SJSA1 (cell line): ENCODE measurements at places on chromosomes 1 and 21. TPM values are rescaled to one million over a fixed set of nuclear protein-coding genes. Genes with fewer than 3 reads are reported as not detected.

The FAM89A gene
- total RNA-seq = 36.7 and 39.5 TPM in 2 replicates

DNA sequence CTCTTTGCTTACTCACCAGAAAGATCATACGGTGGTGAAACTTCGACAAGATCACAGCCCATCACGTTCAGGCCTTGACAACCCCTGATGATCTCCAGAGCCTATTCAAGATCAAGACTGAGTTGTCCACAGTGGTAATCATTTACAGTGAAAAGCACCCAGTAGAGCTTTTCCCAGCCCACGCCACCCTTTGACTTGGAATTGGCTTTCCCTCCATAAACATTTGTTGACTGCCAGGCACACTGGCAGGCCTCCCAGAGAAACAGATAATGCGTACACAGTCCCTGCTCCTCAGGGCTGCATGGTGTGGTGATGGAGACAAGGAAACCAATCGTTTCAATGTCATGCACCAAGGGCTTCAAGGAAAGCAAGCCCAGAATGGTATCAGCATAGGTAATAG lies 10.1 kb downstream of the AGMAT start:
- no peak for DNase-seq

DNA sequence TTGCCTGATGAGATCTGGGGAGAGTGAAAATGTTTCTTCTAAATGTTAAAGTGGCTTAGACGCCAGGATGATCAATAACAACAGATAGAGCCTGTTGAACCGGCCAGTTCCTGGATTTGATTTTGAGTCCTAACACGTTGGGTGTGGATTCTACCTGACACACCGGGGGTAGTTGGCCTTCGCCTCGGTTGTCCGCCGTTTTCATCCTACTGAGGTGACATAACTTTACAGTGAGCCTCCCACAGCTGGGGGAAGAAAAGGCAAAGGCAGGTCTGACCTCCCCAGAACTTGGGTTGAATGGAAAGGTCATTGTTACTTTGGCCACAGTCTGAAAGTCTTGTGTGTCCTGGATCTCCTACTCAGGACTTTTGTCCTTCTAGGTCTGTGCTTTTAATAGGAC lies 1.1 kb downstream of the PGD start:
- DNase-seq = no peak

DNA sequence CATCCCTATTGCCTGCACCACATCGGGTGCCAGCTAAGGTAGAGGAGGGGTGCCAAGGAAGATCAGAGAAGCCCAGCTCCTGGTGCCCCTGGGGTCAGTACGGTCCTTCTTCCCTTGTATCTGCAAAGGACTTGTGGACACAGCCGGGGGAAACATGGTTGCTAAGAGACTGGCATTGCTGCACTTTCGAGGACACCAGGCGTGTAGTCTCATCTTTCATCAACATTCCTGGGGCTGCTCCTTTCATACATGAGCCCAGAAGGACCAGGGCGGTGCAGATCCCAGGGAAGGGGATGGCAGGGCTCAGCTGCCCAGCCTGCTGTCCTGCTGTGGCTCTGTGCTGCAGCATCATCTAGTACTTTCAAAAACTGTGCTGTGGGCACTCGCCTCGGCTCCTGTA lies 61.0 kb downstream of the RUNX1 start:
- no peak for DNase-seq
